ENCODE measurements at places on chromosomes 13 and 19.

DNA sequence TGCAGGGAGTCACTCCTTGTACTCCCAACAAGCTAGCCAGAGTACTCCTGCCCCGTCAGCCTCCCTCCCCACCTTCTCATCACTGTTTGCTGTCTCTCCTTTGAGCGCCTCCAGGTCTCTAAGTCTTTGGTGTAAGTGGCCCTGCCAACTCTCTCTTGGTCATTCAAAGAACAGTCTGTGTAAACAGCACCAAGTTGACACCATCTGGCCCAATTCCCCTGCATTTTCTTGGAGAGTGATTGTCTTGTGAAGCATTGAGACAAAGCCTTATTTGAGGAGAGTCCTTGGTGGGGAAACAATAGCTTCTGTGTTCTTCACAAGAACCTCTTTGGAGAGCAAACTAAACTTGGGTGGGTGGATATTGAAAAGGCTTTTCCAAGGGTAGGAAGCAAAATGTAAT, 114.6 kb upstream of the RNF113B start:
- DNase-seq: no peak

GRCh38 chr13:25295701-25296100, 5.7 kb upstream of the NUP58 start:
- DNase-seq: no peak

DNA sequence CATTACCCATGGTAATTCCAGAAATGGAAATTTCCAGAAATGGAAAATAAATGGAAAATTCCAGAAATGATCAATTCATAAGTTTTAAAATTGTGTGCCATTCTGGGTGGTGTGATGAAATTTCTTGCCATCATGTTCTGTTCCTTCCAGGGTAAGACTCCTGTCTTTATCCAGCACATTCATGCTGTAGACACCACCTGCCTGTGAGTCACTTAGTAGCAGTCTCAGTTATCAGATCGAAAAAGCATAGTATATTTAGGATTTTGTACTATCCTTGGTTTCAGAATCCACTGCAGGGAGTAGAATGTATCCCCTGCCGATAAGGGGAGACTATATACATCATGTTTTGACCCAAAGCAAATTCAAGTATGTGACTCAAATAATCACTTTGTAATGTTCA, 26.7 kb upstream of the CSNK1A1L start:
- DNase-seq: no peak

DNA sequence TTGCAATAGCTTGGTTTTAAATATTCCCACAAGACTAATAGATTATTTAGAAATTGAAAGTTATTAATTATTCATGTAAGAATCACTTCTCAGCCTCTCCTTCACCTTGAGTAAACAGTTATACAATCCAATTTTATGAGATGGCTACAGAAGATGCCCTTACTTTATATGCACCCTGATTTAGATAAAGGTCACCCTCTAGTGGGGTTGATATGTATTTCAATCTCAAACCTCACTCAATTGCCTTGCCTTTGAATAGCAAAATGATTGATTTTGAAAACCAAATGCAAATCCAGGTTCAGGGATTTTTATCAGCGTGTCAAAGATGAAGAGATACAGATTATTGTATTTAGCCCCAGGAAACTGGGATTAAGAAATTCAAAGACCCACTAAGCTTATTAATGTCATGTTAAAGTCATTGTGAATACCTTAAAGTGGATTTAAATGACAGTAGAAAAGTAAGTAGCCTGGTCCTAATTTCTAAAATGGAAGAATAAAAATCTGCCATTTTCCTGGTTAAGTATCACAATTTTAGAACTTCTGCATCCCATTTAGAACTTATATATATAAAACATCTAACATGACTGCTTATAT, 305.1 kb downstream of the ITGBL1 start:
- DNase-seq: no peak

GRCh38 chr19:38713227-38713649, 31.0 kb downstream of the CAPN12 start:
- DNase-seq: no peak

DNA sequence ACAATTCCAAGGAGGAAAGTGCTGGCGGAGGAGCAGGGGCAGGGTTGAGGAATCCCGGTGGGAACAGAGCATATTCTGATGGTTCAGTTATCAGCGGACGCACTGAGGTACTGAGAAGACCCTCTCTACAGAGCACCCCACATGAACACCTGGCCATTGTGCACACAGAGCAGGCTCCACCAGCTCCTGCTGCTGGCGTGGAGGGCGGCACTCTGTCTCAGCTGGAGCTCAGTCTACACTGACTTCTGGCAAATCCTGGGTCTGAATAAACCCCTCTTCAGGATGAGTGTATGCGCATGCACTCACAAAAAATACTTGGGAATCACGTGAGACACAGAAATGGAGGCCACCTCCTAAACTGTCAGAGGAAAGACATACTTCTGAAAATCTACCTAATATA, 114.4 kb upstream of the IRS2 start:
- no peak for DNase-seq

GRCh38 chr13:40432018-40432978, 234.1 kb downstream of the FOXO1 start:
- no peak for DNase-seq

DNA sequence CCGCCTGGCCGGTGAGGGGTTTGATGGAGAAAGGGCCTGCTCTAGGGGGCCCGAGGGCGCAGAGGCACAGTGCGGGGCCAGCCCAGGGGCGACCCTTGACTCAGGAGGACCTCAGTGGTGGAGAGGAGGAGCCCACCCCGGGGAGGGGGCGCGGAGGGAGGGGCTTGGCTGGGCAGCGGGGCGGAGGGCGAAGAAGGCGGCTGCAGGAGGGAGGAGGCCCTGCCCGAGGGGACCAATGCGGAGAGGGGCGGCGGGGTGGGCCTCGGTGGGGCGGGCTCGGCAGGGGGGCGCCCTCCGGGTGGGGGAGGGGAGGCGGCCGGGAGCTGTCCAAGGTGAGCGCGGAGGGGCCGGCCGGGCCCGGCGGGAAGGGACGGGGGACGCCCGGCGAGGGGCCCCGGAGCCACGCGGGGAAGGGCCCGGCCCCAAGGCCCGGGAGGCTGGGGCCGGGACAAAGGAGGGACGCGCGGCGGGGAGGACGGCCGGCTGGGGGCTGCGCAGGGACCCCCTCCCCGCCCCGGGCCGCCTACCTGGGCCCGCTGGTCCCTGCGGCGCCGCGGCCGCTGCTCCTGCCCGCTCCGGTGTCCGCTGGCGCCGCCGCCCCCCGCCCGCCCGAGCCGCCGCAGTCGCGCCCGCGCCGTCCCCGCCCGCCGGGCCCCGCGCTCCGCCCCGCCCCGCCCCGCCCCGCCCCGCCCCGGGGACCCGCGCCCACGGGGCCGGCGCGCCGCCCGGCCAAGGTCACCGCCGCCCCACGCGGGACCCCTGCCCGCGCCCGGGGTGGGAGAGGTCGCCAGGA, at the start of gene DIRAS1:
TSS of gene DIRAS1 (minus strand) at position 596 of the 793 bp plus-strand sequence. CDS start 3,566 bp downstream, outside the sequence.
- no peak for DNase-seq

GRCh38 chr13:77878190-77878589, 40.4 kb downstream of the EDNRB start:
- DNase-seq: no peak

- no peak for DNase-seq
Observed at GRCh38 chr13:103898481-103898880, 832.3 kb upstream of the SLC10A2 start.

- DNase-seq: no peak
Observed at GRCh38 chr13:24218977-24219376, 58.5 kb downstream of the SPATA13 start.

DNA sequence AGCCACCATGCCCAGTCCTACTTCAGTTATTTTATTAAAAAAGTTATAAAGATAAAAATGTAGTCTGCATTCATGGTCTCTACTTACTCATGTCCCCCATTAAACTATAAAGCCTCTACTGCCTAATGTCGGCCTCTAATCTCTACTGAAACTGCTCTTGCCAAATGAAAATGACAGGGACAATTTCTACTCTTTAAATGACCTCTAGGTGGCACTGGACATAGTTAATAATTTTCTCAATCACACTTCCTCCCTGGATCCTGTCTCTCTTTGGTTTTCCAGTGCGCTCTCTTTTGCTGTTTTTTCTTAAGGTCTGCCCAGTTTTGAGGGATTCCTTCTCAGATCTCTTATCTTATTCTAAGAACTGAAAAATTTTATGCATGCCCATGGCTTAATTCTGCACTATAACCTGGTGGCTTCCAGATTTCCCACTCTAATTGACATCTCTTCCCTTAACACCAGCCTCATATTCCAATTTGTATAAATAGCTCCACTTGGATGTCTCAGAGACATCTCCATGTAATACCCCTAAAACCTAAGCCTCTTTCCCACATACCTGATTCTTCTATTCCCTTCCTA, 54.3 kb downstream of the MTMR6 start:
- no peak for DNase-seq

DNA sequence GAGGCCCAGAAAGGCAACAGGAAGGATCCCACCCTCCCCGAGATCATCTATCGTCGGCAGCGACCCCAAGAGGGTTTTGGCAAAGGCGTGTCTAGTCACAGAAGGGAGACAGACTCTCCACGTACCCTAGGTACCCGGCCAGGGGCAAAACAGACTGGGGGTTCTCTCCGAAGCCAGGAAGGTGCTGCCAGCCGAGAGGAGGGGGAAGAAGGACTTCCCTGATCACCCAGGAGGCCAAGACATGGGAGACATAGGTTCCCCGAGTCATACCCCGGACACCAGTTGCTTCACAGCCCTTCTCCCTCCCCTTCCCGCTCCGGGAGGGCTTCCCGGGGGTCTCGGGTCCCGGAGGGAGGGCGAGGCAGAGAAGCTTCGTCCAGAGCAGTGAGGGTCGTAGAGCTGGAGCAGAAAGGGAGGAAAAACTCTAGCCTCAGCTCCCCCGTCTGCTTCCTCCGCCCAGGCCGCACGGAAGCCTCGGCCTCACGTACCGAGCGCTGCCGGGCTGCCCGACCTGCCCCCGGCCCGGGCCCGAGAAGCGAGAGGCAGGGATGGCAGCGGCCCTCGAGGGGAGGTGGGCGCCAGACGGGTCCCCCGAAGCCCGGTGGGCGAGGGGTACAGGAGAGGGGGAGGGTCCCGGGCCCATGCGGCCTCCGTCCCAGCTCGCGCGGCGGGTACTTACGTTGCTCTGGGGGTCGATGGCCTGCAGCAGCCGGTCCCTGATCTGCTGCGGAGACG, 644 bp downstream of the MED26 start:
- peak; percentile 10 for DNase-seq

DNA sequence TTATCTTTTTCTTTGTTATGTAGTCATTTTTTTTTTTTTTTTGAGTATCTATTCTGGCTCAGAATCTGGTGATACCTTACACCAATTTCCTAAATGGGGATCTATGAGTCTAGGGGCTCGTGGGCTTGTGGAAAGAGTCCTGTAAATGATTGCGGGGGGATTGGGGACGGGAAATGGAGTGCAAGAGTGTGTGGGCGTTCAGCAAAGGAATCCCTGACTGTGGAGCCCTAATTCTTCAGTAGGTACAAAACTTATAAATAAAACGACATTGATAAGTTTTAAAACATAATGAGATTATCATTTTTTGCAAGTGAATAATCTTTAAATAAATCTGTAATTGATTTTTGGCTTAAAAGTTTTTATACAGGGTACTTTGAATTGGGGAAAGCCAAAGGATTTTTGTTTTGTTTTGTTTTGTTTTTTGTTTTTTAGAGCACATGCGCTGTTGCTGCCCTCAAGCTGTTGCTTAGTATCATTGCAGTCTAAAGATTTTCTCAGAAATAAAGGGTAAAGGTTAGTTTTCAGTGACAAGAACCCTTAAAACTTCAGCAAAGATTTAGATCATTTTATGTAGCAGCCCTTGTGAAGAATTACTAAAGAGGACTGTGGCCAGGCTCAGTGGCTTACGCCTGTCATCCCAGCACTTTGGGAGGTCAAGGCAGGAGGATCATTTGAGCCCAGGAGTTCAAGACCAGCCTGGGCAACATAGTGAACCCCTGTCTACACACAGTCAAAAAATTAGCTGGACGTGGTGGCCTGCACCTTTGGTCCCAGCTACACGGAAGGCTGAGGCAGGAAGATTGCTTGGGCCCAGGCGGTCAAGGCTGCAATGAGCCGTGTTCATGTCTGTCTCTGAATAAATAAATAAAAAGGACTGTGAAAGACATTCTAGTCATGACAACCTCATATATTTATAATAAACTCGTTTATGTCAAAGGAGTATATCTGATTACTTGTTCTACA, 1.7 kb downstream of the ERCC5 start:
- DNase-seq: no peak

GRCh38 chr13:26310003-26310402, 56.1 kb downstream of the CDK8 start:
- DNase-seq: no peak

- no peak for DNase-seq
Observed at GRCh38 chr13:112249644-112250610, 126.2 kb upstream of the SPACA7 start.

DNA sequence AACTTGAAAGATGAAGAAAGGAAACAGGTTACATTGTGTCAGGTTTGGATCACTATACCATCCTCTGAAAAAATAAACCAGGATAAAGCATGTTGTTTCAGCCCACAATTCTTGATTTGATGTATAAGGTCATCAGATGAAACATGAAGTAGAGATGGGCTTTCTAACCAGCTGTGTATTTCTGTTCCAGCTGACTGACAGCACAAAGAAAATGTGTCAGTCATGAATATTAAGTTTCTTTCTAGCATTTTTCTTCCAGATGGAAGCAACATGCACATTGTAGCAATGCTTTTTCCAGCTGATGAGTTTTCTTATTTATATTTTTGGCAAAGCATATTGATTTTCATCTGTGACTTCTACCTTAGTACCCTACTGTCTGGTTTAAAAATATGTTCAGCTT, 199.6 kb downstream of the OXGR1 start:
- no peak for DNase-seq

DNA sequence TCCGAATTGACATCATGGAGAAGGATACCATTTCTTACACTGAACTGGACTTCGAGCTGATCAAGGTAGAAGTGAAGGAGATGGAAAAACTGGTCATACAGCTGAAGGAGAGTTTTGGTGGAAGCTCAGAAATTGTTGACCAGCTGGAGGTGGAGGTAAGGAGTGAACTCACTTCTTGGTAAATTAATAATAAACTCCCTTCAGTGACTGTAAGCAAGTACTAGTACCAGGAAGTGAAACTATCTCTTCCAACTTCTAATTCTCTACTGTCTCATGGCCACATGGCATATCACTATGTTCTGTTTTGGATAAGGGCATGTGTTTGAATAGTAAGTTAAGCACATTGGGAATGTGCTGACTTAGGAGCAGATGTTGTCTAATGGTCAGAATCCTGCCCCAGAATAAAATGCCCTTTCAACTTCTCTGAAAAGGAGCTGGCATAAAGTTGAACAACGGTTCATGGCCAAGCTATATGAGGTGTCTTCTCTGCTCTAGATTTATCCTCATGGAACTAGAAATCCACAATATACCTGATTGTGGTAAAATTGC, 13.4 kb downstream of the OLFM4 start:
- DNase-seq: no peak

- no peak for DNase-seq
Observed at GRCh38 chr19:22603518-22604440, 30.3 kb upstream of the ZNF492 start.

DNA sequence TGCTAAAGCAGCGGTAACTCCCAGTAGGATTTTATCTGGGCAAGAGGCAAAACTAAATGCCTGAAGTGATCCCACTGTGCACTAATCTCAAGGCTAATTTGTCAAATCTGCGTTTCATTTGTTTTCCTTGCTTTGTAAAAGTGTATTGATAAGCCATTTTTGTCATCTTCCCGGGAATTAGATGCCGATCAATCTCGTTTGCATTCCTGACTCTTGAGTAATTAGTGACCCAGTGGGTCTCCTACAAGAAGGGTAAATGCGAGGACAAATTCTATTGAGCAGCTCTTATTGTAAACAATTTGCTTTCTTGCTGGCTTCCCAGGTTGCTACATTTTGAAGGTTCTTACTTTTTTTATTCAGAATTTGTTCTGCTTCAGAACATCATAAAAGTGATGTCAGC, 129.7 kb downstream of the EFNB2 start:
- no peak for DNase-seq

- no peak for DNase-seq
Observed at GRCh38 chr19:41219924-41220567, 1.0 kb downstream of the AXL start.

All from stimulated activated CD4-positive, alpha-beta T cell treated with anti-CD3 and anti-CD28 coated beads, Interleukin-2, amount 100 ng/mL, for 24 hours (primary cell).